D341Med (cell line): ENCODE measurements at places on chromosomes 13 and 19.

DNA sequence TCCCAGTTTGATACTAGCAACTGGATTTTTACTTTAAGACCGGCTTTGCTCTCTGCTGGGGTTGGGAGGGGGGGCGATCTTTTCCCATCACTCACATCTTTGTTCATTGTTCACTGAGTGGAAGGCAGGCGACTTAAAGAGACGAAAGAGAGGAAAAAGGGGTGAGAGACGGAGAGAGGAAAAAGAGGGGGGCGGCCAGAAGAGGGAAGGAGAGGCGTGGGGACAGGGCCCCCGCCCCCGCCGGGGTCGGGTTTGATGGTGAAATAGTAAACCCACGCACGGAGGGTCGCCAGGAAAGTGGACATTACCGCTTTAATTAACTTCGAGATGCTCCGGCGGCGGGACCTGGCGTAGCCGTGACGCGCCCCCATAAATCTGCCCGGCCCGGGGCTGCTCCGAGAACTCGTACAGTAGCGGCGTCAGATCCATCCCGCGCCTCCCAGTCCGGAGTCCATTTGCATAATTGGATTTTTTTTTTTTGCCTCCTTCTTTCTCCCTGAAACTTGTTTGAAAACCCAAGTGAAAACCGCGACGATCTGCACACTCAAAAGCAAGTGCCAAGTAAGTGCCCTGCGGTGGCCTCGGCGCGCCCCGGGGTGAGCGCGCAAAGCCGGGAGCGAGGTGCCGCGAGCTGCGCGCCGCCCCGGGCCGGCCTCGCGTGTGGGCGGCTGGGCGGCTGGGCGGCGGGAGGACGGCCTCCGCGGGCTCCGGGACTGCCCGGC, 143.9 kb upstream of the ZNF536 start:
- DNase-seq, result peak; percentile 73

GRCh38 chr19:35433448-35433847, 14.6 kb upstream of the FFAR2 start:
- DNase-seq, result no peak

DNA sequence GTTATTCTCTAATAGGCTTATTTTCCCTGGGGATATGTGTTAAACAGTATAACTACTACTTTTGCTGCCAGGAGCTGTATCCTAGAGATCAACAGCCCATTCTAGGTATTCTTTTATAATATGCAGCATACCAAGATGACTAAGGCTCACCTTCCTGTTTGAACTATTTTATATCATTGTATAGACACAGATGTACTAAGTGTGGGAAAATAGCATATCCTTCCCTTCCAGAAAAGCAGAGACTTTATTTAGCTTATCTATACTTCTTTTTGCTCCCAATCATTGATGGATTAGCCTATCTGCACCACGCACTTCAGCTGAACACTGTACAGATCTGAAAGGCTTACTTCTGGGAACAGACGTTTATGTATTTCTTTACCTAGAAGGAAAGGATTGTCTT, 82.6 kb downstream of the MAB21L1 start:
- DNase-seq, result no peak

- DNase-seq, result no peak
Observed at GRCh38 chr13:38702669-38703068, 15.8 kb downstream of the FREM2 start.

DNA sequence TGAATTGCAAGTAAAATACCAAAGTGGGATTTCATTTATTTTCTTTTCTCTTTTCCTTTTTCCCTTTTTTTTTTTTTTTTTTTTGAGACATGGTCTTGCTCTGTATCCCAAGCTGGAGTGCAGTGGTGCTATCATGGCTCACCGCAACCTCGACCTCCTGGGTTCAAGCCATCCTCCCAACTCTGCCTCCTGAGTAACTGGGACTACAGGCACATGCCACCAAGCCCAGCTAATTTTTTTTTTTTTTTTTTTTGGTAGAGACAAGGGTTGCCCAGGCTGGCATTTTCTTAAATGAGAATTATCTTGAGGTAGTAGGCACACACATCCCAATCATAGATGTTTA, 68.5 kb upstream of the GPR183 start:
- no peak for DNase-seq

GRCh38 chr19:43524922-43525835, 1.8 kb downstream of the ETHE1 start:
- no peak for DNase-seq

- DNase-seq, result no peak
Observed at GRCh38 chr19:6381030-6381750, 5.5 kb upstream of the PSPN start.
